ENCODE measurements at places on chromosomes 3 and 15.

GRCh38 chr3:182906036-182906435, 74.3 kb downstream of the DCUN1D1 start:
- no peak for DNase-seq

DNA sequence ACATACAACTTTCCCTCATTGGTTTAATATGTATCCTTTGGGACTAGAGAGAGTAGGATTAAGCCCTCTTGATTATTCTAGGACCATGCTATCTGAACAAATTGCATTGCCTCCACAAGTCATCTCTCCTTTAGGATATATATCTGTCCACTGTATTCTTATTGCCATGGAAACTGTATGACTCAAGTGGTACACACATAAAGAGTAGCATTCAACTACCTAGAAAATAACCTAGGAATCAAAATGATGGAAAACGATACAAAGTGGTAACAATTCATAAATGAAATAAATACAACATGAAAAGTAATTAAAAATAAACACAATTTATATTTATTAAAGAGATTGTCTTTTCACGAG, 212.1 kb upstream of the P2RY1 start:
- DNase-seq, result no peak

GRCh38 chr3:154123906-154124305, 2.7 kb downstream of the ARHGEF26 start:
- no peak for DNase-seq

GRCh38 chr3:62361261-62361660, 12.1 kb downstream of the FEZF2 start:
- no peak for DNase-seq

GRCh38 chr3:3209057-3209456, 29.6 kb upstream of the CRBN start:
- DNase-seq, result no peak

- DNase-seq, result no peak
Measured at GRCh38 chr3:88336894-88337293, 187.1 kb downstream of the C3orf38 start.

GRCh38 chr15:25246641-25247406, 192.0 kb downstream of the UBE3A start:
- no peak for DNase-seq

DNA sequence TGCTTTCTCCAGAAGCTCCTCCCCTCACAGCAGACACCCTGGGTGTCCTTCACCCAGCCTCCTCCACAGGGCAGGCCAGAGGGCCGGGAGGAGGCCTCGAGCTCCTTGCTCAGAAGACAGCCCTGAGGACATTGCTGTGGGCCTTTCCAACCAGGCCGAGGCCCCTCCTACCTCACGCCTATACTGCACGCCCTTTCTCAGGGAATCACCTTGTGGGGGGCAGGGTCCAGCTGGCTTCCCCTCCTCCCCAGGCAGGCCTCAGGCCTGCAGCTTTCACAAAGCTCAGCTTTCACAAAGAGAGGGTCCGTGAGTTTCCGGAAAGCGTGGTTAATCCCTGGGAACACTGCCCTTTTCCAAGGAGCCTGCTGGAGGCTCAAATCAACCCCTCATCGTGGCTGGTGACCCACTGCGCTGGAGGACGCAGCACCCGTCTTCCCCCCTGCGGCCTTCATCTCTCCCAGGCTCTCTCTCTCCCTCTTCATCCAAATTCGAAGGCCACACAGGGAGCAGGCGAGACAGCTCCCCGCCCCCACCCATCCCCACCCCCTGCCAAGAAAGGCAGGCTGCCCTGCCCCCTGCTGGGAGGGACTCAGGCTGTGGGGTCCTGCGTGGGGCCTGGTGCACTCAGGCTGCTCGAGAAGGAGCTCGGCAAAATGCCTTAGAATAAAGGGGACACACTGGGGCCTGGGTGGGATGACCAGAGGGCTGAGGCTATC, 79.4 kb downstream of the OCA2 start:
- no peak for DNase-seq

GRCh38 chr3:84985795-84986194, 27.0 kb downstream of the CADM2 start:
- DNase-seq, result no peak

DNA sequence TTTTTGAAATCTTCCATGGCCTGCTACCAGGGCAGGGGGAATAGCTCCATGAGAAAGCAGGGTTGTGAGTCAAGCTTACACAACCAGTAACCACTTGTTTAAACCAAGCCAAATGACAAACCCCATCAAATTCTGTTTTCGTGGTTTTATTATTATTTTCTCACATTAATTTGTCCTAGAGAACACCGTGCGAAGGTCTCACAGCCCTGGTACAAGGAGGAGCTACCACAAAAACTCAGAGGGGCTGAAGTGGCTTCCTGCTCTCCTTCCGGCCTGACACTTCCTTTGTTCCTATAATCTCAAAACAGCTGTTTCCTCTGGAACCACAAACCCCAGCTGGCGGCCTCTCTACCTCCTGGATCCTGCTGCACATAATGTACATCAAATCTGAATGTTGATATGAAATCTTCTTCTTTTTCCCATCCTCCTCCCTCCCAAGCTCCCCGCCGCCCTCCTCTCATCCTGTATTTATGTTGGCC, 375.9 kb downstream of the MCTP2 start:
- no peak for DNase-seq

DNA sequence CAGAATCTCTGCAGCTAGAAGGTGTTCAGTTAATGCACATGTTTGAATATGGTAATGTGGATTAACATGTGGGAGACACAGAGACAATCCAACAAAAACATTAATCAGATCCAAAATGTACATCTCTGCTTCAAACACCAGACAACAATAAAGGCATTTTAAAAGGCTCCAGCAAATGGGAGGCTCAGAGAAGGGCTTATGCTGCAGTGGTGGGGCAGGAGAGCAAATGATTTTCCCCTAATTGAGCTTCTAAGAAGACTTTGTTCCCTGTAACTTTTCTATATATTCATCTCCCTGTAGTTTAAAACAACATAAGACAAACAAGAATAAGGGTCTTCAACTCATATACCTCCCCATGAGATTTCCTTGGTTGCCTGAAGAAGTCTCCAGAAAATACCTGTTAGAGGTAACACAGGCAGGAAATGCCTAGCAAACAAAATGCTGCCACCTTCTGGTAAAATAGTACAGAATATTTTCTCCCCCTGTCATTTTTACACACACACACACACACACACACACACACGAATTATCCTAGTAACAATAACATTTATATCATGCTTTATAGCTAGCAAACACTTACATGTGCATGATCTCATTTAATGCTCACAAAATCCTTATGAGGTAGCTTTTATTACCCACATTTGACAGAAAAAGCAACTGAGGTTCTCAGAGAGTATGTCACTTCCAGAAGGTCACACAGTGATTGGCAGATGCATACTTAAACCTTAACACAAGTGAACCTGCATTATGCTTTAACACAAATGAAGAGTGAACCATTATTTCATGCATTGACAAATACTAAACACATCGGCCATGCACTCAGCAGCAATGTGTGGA, 123.4 kb upstream of the MB21D2 start:
- peak; percentile 86 for DNase-seq

DNA sequence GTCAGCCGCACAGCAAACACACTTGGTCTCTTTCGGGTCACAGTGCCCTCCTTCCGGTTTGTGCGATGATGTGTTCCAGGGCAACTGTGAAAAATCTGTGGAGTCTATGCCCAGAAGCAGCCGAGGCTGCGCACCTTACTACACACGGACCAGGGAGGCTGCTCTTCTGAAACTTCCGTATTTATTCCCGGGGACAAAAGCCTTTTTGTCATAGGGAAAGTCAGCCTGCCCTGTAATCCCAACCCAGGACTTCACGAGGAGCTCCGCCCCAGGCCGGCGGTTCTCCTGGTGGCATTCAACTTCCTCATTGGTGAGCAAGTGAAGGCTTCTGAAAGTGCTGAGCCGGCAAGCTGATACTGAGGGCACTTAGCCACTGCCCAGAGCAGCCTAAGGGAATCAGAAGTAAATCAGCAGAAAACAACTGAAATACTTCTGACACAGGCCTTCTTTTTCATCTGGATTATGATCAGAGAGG, 126.5 kb downstream of the FMN1 start:
- DNase-seq, result peak; percentile 98

GRCh38 chr3:906739-907138, 186.1 kb upstream of the CNTN6 start:
- DNase-seq, result no peak

DNA sequence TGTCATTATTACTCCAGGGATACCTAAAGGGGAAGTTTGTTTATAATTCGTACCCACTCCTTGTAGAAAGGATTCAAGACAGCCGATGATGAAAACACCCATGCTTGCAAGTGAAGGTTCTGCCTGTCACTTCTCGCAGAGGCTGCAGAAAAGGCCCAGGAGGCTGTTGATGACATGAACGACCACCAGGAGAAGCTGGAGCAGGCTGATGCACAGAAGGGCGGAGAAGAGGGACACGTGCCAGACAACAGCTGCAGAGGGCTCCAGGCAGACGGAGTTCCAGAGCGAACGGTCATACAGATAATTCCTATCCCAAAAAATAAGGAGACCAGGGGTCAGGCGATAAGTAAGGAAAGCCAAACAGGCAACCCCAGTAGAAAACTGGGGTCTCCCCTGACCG, 5.7 kb upstream of the DYNLT2B start:
- no peak for DNase-seq

DNA sequence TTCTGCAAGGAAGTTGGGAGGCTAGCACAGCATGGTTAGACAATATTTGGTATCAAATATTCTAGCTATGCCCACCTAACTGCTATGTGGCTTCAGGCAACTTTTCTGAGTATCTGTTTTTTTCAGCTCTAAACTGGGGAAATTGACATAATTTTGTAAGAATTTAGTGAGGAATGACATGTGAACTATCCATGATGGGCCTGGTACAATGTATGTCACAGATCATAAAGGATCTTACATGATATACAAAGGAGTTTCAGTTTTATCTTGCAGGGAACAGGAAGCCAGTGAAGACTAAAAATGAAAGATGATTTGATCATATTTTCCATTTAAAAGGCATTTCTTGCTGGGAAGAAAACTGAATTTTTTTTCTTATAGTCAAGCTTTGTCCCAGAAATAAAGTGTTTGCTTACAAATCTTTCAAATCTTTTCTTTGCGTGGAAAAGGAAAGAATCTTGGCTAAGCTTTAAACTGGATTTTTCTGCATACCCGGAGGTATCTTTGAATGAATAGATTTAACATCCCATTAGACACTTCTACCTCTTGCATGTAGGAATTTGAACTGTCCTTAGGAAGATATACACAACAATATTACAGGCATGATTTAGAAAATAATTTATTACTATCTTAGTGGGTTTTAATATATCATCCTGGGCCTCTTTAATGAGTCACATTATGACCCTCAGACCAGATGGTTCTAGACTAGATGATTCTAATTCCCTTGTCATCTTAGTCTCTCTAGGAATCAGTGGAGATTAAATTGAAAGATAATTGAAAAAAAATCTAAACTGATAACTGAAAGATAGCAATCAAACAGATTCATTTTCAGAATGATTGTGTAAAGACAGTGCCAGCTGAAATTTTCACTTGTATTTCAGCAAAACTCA, 436.0 kb upstream of the THBS1 start:
- DNase-seq, result no peak

GRCh38 chr15:99616129-99616528, 50.3 kb downstream of the MEF2A start:
- no peak for DNase-seq

GRCh38 chr15:38541026-38541425, 23.6 kb downstream of the RASGRP1 start:
- no peak for DNase-seq

- DNase-seq, result peak; percentile 40
Measured at GRCh38 chr3:74613521-74614106, 845 bp downstream of the CNTN3 start.

- no peak for DNase-seq
Measured at GRCh38 chr3:190009614-190010013, 111.1 kb downstream of the P3H2 start.

DNA sequence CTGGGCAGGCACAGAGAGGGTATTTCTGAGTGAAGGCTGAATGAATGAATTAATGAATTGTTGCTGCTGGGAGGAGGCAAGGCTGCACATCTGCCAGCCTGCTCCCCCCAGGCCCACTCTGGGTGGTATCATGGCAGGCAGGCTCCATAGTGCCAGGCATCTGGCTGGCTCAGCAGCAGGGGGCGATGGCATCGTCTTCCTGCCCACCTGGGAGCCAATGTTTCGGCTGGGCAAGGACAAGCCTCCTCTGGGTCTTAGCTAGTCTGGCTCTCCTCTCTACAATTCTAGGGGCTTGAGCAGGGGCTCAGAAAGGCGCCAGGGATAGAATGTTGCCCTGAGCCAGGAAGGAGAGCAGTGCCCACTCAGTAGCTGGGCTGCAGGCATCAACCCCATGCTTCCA, 1.7 kb upstream of the TLR9 start:
- DNase-seq, result no peak

GRCh38 chr3:81581966-81582599, 179.4 kb downstream of the GBE1 start:
- peak; percentile 62 for DNase-seq

DNA sequence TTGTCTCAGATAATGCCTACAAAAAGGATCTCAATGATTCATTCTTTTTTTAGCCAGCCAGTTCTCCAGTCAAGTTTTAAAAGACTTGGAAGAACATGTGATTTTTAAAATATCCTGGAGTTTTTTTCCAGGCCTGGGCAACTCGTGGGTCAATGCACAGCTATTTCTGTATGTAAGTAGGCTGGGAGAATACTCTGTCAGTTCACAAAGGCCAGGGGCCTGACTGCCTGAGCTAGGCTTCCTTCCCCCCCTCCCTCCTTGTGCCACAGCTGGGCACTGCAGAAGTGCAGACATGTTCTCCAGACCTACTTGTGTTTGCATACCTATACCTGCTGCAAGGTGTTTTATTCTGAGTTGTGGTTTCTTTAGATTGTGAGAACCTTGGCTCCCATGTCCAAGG, 43.7 kb downstream of the CTDSPL start:
- no peak for DNase-seq

DNA sequence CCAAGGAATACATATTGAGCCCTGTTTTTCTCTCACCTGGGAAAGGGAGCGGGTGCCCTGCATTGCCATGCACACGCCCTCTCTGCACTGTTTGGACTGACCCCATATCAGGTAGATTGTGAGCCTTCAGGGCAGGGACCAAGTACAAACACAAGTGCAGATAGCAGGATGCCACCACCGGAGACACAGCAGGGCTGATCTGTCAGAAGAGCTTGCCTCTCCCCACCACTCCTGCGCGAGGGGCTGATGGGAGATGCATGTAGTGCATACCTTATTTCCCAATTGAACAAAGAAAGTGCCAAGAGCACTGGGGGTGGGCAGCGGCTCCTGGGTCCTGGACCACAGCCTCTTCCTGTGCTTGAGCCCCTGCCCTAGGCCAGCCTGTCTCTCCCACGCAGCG, 9.0 kb upstream of the SLCO2A1 start:
- DNase-seq, result no peak

GRCh38 chr15:101503296-101503599, 13.7 kb upstream of the PCSK6 start:
- DNase-seq, result no peak

GRCh38 chr3:56190771-56191305, 277.4 kb downstream of the ERC2 start:
- DNase-seq, result no peak

GRCh38 chr15:32723171-32723948, 5.6 kb downstream of the GREM1 start:
- no peak for DNase-seq

- DNase-seq, result no peak
Measured at GRCh38 chr15:53031469-53031868, 241.3 kb upstream of the ONECUT1 start.

Measured in T47D (cell line).